ENCODE measurements at places on chromosomes 6 and 20. TPM values are rescaled to one million over a fixed set of nuclear protein-coding genes. Genes with fewer than 3 reads are reported as not detected.

The CFAP206 gene
- not detected for total RNA-seq

DNA sequence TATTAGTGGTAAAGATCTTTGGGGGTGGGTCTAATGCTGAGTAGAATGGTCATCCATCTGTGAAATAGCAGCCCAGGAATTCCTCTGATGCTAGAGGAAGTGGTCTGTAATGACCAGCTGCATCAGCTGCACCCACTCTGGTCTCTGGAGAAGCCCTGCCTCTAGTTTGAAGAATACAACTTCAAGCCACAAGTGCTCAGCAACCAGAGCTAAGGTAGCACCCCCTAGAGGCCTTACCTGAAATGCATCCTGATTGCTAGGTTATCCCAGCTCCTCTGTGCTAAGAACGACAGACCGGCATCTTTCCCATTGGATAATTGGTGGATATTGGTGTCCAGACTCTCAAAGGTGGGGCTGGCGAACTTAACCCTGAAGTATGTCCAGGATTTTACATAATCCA is 58.2 kb downstream of the DNAH8 start:
- DNase-seq = peak; percentile 23

DNA sequence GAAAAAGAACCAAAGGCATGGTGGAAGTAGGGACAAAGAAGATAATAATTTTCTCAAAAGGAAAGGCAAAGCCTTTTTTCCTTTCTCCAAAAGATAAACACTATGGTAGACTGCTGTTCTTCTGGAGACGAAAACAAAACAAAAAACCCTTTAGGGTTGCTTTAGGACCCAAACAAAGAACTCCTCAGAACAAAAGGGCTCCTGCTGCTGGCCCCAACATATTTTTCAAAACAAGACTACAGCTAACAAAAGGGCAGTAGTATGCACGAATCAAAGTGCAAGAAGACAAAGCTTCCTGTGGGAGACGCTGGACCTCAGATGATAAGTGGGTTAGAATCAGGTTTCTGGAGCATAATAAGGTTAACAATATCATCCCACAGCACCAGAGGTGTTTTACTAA is 15.8 kb downstream of the NCOA5 start:
- no peak for DNase-seq

- DNase-seq = peak; percentile 62
Measured at GRCh38 chr6:157985378-157986155, 3.9 kb downstream of the SYNJ2 start.

DNA sequence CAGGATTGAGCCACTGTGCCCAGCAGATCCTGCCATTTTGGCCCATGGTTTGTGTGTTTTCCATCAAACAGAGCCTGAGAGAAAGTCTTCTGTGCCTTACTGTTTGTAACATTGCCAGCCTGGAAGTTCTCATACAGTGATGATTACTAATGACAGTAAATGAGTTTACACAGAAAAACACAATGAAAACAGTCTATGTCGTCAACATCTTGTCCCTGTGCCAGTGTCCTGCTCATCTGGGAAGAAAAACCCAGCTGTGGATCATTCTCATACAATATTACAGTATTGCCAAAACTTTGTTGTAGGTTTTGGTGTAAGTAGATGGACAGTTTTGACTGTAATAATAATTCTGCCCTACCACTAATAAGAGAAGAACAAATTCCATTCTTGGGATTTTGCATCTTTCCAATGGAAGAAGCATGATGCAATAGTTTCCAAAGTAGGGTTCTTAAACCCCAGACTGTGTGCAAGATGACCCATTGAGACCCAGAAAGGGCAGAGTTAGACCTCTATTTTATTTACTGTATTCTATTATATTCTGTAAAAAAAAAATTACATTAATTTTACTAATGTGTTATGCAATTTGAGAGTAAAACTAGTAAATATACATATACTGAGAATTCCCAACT is 135.0 kb upstream of the JARID2 start:
- no peak for DNase-seq

- no peak for DNase-seq
Measured at GRCh38 chr6:122388945-122389344, 10.5 kb upstream of the HSF2 start.

- no peak for DNase-seq
Measured at GRCh38 chr20:1587781-1588532, 30.5 kb upstream of the SIRPD start.

DNA sequence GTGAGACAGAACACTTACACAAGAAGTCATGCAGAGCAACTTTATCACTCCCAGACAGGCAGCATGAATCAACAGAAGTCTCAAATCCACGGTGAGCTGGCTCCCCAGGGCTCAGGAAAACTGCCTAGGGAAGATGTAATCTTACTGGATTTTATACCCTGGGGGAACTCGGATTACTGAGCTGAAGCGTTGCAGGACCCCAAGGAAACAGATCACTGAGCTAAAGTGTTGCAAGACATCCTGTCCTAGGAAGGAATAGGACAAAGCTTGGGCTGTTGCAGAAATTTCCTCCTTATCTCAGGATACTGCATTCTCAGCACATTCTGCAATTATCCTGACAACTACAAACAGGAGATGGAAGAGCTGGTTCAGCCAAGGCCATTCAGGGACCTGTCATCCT is 224.8 kb downstream of the TFAP2A start:
- no peak for DNase-seq

GRCh38 chr6:81534934-81535465 is 217.5 kb downstream of the TENT5A start:
- DNase-seq = no peak

GRCh38 chr20:57695012-57695411 is 14.8 kb downstream of the PMEPA1 start:
- peak; percentile 90 for DNase-seq

GRCh38 chr20:44209686-44210405 is 725 bp downstream of the OSER1 start:
- DNase-seq = peak; percentile 18

DNA sequence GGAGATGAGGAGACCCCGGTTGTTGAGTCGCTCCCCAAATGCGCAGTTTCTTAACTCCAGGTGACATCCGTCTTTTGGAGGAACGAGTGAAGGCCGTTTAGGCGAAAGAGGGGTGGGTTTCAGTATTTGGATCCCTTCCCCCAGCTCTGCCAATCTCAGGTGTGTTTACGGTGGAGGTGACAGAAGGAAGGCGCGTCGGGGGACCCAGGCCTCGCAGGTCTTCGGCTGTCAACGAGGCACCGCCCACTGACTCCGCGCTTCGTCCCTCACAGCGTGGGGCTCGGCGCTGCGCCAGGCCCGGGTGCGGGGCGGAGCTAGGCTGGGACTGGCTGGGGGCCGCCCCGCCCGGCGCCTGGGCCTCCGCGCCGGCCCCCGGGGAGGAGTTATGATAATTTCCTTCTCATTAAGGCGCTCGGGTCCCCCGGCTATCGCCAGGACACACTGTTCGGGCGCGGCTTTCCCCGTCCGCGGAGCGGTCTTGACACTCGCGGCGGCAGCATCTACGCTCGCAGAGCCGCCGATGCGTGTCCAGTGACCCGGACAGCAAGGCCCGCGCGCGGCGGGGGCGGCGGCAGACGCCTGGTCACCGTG is at the start of gene TFAP2C:
Gene TFAP2C (plus strand): TSS at position 434 of the 591 bp plus-strand sequence. CDS start 239 bp downstream, outside the sequence.
- peak; percentile 86 for DNase-seq

DNA sequence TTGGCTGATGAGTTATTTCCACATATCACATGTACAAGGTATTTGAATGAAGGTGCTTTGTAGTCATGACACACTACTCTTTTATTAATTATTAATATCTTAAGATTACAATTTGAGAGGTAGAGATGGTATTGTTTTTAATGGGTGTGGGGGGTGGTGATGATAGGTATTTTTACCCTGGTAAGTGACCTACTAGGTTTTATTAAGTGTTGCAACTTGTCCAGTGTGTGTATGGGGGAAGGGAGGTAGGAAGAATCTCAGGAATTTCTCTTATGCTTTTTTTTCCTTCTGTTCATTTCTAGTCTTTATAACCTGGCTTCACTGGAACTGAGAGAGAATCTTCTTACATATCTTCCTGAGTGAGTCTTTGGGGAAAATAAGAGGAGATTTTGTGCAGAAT is 101.4 kb downstream of the LRRC1 start:
- no peak for DNase-seq

The PRL gene
- total RNA-seq = not detected

The ME1 gene
- total RNA-seq = 19.9 TPM
